A549 (cell line): ENCODE measurements at places on chromosomes 6 and 20.

- DNase-seq, result no peak
These were observed 60.5 kb upstream of the PRDM1 start for GRCh38 chr6:106025655-106026054.

- DNase-seq, result no peak
These were observed 726.4 kb downstream of the COL12A1 start for GRCh38 chr6:74479420-74479819.

DNA sequence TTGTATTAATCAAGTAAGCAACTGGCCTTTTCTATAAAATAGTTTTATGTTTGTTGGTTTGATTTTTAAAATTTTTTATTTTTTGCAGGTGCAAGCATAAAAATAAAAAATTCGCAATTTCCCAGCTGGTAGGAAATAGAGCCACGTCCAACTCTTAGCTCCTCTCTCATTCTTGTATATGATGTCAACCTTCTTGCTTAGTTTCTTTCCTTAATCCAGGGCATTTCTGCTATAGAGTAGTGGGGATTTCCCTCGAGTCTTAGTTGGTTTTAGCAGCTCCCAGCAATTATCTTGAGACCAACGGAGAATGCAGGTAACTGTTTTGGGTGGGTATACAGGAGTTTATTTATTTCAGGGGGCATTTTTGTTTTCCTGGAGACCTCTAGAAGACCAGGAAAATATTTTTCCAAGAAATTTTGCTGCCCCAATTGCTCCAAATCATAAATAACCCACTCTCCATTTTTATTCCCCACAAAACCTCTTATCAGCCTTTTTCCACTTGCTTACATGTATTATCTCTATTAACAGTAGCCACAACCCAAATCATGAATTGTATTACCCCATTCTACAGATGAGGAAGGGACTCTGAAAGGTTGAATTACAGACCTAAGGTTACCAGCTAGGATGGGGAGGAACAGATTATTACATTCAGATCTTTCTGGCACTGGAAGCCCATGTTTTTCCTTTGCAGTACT lies 18.4 kb downstream of the PHACTR2 start:
- DNase-seq, result no peak

GRCh38 chr6:148323344-148323743 lies 19.3 kb upstream of the SASH1 start:
- no peak for DNase-seq

- no peak for DNase-seq
These were observed 22.3 kb upstream of the RCAN2 start for GRCh38 chr6:46513533-46513932.

DNA sequence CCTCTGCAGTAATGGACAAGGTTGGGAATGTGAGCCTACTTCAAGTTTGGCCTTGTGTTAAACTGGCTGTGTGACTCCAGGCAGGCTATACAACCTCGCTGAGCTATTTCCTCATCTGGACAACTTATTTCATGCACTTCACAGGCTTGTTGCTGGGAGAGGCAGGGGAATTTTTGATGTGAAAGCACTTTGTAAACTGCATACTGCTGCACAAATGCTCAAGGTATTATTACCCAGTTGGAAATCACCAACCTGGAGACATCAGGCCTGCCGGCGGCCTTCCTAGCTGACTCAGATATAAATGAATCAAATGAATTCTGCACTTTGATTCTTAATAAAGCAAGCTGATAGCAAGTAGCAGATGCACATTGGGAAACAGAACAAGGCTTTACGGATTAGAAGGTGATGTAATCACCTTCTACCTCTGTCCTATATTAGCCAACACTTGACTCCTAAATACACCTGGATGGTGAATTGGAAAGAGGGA lies 10.1 kb downstream of the JARID2 start:
- no peak for DNase-seq

- DNase-seq, result no peak
These were observed 5.7 kb upstream of the PARD6B start for GRCh38 chr20:50725724-50726005.

GRCh38 chr6:32685603-32686002 lies 19.1 kb upstream of the HLA-DQB1 start:
- DNase-seq, result no peak

DNA sequence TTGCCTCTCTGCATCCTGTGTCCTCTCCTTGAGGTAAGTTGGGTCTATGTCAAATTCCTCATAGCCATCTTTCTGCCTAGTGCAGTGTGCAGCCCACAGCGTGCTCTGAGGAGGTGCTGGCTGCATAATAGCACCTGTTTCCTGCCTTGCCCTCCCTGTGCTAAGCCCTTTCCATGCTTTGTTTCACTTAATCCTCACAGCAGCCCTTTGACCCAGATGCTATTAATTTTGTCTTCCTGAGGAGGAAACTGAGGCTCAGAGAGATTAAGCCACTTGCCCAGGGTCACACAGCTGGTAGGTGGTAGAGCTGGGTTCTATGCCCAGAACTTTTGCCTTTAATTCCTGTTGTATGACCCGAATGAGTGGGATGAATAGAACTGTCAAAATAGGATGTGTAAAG lies 13.5 kb downstream of the FAM83D start:
- DNase-seq, result no peak

- no peak for DNase-seq
These were observed 163.6 kb downstream of the JARID2 start for GRCh38 chr6:15409301-15410125.

DNA sequence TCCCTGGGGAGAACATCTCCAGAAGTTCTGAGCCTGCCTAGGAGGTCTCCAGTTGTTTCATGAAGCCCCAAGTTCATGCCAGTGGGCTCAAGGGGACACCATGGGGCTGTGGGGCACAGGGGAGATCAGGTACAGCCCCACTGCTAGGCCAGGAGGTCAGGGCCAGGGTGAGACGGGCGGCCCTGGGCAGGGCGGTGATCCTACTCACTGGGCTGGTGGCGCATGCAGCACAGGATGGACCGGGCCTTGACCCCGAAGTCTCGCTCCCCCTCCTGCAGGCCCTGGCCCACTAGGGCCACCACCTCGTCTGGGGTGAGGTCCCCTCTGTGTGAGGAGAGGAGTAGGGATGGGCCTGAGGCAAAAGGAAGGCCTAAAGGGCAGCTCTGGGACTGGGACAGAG lies 26.1 kb downstream of the ADA start:
- DNase-seq, result no peak

- DNase-seq, result peak; percentile 9
These were observed 339.6 kb upstream of the CITED2 start for GRCh38 chr6:139713900-139714506.

GRCh38 chr6:77074037-77074713 lies 389.1 kb downstream of the HTR1B start:
- DNase-seq, result no peak

- DNase-seq, result no peak
These were observed 23.3 kb downstream of the TMEM200A start for GRCh38 chr6:130389142-130389541.

DNA sequence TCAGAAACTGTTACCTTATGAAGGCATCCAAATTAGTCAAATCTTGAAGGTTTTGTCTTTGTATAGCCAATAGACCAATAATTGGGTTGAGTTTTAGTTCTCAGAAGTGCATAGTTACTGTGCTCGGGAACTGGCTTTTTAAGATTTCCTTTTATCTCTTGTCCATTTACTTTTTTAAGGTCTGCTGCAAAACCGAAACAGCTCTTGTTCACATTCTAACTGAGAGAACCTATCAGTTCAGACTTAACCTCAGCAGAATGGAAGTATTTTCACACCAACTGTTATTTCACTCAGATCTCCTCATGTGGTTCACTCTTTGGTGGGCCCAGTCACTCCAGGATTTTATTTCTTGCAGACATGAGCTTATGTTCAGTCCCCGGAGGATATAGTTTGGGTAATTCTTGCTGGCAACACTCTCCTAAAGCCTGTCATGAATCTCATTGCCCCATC lies 55.5 kb downstream of the TPBG start:
- no peak for DNase-seq

- DNase-seq, result no peak
These were observed 34.3 kb downstream of the COL12A1 start for GRCh38 chr6:75171567-75171966.

- peak; percentile 31 for DNase-seq
These were observed 14.2 kb downstream of the MANBAL start for GRCh38 chr20:37303637-37304036.

DNA sequence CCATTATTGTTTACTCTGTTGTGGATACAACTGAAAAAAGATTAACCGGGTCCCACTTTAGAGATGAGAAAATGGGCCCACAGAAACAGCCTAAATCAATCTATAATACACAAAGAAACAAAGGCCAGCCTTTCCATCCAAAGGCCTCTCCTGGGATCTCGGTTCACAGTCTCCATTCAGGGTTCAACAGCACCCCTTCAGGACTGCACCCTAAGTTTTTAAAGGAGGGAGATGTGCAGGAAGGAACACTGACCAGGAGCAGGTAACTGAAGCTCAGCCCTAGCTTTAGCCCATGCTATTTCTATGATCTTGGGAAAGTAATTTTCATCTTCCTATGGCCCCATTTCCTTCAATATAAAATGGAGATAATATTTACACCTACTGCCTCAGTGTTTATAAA lies 147.7 kb downstream of the BTBD9 start:
- DNase-seq, result no peak

- no peak for DNase-seq
These were observed 67.2 kb downstream of the PTPN1 start for GRCh38 chr20:50577175-50578018.

- no peak for DNase-seq
These were observed 48.6 kb downstream of the CDH4 start for GRCh38 chr20:61300709-61301108.

- peak; percentile 55 for DNase-seq
These were observed at the start of gene DSE for GRCh38 chr6:116370760-116371119. TSS of gene DSE (plus strand) at chr6:116370947. CDS start at chr6:116399251, 28,304 bp downstream.

DNA sequence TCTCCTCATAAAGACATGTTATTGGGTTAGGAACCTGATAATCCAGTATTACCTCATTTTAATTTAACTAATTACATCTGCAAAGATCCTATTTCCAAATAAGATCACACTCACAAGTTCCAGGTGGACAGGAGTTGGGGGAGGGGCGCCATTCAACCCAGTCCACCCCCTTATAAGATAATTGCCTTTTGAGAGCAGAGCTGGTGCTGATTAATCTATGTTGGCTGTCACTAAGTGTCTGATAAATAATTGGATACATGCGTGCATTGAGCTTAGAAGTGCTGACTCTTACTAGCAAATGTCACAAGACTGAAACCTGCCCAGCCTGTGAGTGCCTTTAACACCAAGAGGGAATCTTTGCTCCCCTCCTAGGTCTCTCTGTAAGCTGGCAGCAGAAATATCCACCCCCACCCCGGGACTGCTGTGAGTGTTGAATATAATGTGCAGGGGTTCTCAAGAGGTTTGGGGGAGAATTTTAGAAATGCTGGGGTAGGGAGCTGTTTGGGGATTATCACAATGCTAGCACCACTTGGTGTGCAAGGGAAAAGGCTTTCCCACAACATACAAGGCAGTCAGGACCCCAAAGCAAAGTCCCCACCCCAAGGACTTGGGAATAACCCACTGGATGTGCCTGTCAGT lies 87.5 kb downstream of the ANKRD60 start:
- DNase-seq, result no peak

DNA sequence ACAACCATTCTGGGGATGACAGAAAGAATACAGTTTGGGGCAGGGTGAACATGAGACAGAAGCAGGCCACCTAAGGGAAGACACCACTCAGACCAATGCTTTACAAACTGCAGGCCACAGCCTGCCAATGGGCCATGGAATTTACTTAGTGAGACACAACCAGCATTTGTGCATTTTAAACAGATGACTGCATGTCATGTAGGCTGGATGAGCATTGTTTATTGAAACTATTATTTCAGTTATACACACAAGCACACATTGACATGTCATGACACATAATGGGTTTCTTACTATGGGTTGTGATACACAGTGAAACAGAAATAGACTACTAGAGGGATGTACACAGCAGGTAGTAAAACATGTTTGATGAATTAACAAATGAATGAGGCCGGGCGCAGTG lies 8.0 kb downstream of the PGM3 start:
- no peak for DNase-seq

GRCh38 chr20:40009542-40009941 lies 679.5 kb downstream of the MAFB start:
- no peak for DNase-seq

DNA sequence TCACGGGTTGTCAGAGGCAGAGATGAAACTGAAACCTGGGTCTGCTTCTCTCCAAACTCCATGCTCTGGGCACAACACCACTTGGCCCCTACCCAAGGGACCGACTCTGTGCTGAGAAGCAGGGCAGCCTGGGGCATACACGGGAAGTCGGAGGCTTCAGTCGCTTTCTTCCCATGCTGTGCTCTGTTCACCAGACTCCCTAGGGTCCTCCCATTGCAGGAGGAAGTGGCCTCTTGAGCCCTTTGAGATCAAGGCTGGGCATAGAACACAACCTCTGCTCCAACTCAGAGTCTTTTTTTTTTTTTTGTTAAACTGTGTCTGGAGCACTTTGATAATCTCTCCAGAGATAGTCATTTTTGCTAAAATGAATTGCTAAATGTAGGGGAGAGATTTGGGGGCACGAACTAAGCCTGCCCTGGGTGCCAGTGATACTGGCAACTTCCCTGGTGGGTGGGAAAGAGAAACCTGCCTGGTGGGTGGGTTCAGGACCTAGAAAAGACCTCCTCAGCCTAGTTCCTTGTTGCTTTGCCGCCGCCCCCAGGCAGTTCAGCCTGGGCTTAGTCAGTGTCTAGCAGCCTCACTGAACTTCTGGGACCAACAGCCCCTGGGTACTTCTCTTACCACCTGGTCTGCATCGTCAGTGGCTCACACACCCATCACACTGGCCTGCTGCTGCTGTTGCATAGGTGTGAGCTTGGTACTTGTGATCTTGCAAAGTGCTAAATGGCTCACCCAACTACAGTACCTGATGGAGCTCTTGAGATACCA lies 62.0 kb downstream of the PPP1R14C start:
- DNase-seq, result no peak

DNA sequence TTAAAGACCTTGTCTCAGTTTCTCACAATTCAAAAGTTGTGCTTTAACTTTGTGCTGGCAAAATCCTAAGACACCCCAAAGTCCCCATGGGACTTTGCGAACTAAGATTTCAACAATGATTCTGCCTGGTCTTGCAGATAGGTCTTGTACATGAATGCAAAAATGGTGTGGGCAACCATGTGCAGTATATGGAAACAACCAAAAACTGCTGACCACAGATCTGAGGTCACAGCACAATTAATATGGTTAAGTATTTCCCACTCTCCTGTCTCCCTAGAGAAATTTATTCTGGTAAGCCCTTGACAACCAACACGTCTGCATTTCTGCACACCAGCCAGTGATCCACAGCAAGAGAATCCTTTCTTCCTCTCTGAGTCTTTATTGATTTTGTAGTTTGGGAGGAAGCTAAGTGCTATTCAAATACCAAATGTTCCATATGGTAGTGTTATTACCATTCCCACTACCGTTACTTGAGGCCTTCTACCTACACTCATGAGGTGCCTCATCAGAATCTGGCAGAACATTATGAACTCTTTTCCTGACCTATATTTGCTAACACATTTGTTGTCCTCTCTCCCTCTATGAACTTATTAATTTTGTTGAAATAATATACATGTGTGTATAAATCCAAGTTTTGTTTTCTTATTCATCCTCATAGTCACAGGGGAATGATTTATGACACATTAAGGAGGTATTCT lies 178.7 kb downstream of the ATXN1 start:
- DNase-seq, result no peak
